ENCODE measurements at places on chromosomes 2 and 18. TPM values are rescaled to one million over a fixed set of nuclear protein-coding genes. Genes with fewer than 3 reads are reported as not detected.
A peak's percentile ranks its signal among the peaks of the same experiment; 100 is the strongest.

DYNAP gene
- not detected for total RNA-seq

- H3K27ac ChIP-seq, result no peak overlapping the region
- peaks cover 6% of the 10 kb centered on the region for H3K36me3 ChIP-seq
- peaks cover 8% of the 10 kb centered on the region for H3K4me1 ChIP-seq
- no peak overlapping the region for H3K4me3 ChIP-seq
- no peaks in the 10 kb centered on the region for H3K27me3 ChIP-seq
Observed at GRCh38 chr2:199940373-199940772, 14.9 kb downstream of the TYW5 start.

- H3K4me3 ChIP-seq, result no peak overlapping the region
- no peak overlapping the region for H3K27ac ChIP-seq
- no peaks in the 10 kb centered on the region for H3K27me3 ChIP-seq
- H3K4me1 ChIP-seq, result no peaks in the 10 kb centered on the region
Observed at GRCh38 chr2:195879153-195879552, 189.5 kb downstream of the DNAH7 start.

GRCh38 chr2:9002637-9003365, 683 bp downstream of the MBOAT2 start:
- H3K4me3 ChIP-seq, result peak overlapping the region; percentile 73
- H3K27me3 ChIP-seq, result no peaks in the 10 kb centered on the region
- H3K4me1 ChIP-seq, result no peaks in the 10 kb centered on the region
- peak; percentile 49 for DNase-seq
- no peaks in the 10 kb centered on the region for H3K36me3 ChIP-seq

DNA sequence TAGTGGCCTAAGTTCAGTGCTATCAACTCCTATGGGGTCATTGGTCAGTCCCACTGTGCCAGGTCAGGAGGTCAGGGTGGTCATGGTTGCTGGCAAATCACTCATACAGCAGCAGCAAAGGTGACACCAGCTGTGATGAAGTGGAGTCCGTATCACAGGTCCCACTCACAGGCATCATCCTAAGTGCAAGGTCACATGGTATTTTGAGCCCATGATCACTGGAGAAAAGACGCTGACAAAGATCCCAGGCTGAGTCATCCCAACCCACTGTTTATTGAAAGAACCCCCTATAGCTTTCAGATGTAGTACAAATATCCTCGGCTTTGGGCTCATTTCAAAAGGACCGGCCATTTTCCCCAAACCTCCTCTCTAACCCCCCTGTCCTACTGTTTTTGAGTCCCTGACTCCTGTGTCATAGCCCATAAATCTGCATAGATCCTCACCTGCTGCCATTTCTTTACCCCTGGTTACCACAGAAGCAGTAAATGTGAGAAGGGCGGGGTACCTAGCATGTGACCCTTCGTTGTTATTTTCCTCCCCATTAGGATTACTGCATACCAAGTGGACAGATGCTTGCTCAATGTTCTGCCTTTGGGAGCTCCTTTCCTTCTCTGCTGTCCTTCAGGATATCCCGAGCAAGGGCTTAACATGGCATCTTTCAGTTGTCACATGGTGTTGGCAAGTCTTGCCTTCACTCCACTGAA, 107.7 kb downstream of the COL6A3 start:
- no peaks in the 10 kb centered on the region for H3K27me3 ChIP-seq
- no peaks in the 10 kb centered on the region for H3K36me3 ChIP-seq
- no peak overlapping the region for H3K4me3 ChIP-seq
- no peak overlapping the region for H3K27ac ChIP-seq
- H3K4me1 ChIP-seq, result no peaks in the 10 kb centered on the region

DNA sequence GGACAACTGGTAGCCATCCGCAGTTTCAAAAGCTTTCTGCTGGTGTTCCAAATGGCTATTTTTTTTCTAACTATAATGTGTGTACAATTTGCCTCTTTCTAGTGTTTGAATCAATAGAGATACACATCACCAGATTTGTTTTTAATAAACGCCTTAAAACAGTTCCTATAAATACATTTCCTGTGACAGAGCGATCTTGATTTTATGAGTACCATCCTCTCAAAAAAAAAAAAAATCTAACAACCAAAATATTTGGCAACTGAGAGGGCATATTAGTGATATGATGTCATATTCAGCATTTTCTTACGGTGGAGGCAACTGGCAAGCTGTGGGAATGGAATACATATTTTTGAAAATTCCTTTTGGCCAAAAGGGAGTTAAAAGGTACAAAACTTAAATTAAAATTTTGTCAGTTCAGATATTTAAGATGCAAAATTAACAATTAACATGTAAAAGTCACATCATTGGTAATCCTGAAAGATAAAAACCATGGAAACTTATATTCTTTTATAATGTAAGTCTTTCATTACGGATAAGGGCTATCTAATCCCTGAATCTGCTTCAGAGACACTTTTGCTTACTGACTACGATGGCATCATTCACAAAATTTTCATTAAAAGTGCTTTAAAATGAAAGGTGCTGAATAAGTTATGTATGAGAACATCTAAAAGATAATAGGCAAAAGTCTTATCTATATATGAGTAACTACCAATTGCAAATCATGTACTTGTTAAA, 268.4 kb downstream of the TCF4 start:
- H3K4me1 ChIP-seq, result peaks cover 53% of the 10 kb centered on the region
- H3K27me3 ChIP-seq, result no peaks in the 10 kb centered on the region
- DNase-seq, result no peak
- H3K36me3 ChIP-seq, result no peaks in the 10 kb centered on the region
- H3K4me3 ChIP-seq, result peak overlapping the region; percentile 77
- H3K27ac ChIP-seq, result peak overlapping the region; percentile 89

ASB18 gene
- total RNA-seq, result 1.7 TPM

CAB39 gene
- 133 TPM for total RNA-seq

DNA sequence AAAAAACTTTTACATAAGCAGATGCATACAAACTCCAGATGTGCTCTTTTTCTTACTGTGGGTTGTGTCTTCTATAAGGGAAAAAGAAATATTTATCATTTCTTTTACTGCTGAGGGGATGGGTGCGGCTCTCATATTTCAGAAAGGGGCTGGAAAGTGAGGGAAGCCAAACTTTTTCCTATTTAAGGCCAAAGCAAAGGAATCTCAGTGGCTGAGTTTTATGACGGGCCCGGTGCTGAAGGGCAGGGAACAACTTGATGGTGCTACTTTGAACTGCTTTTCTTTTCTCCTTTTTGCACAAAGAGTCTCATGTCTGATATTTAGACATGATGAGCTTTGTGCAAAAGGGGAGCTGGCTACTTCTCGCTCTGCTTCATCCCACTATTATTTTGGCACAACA, at the start of gene COL3A1:
TSS of gene COL3A1 (plus strand) at position 210 of the 400 bp plus-strand sequence. CDS start at position 327, 117 bp downstream.
- DNase-seq, result no peak
- no peaks in the 10 kb centered on the region for H3K27me3 ChIP-seq
- H3K27ac ChIP-seq, result peak within 1 kb of the TSS; percentile 32
- H3K36me3 ChIP-seq, result no peaks in the 10 kb centered on the region
- peak within 1 kb of the TSS; percentile 52 for H3K4me3 ChIP-seq

CD207 gene
- total RNA-seq, result 0.59 TPM

DNA sequence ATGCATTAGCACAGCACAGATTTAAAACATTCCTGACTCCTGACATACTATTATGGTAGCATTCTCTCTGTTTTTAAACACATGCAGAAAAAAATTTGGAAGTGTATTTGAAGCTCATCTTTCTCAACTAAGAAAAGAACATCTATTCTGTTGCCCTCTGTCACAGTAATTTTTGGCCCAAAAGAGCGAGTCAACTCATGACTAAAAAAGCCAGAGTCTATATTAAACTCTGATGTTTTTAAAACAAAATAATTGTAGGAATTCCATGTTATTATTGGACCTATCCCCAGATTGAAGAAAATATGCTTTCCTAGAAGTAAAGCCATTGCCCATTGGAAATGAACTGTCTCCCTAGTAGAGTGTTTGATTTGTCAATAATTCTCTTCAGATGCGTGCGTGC, 96.7 kb downstream of the CRIM1 start:
- no peak for DNase-seq
- peaks cover 25% of the 10 kb centered on the region for H3K36me3 ChIP-seq
- no peak overlapping the region for H3K4me3 ChIP-seq
- no peaks in the 10 kb centered on the region for H3K27me3 ChIP-seq

SMYD5 gene
- 17.1 TPM for total RNA-seq

DNA sequence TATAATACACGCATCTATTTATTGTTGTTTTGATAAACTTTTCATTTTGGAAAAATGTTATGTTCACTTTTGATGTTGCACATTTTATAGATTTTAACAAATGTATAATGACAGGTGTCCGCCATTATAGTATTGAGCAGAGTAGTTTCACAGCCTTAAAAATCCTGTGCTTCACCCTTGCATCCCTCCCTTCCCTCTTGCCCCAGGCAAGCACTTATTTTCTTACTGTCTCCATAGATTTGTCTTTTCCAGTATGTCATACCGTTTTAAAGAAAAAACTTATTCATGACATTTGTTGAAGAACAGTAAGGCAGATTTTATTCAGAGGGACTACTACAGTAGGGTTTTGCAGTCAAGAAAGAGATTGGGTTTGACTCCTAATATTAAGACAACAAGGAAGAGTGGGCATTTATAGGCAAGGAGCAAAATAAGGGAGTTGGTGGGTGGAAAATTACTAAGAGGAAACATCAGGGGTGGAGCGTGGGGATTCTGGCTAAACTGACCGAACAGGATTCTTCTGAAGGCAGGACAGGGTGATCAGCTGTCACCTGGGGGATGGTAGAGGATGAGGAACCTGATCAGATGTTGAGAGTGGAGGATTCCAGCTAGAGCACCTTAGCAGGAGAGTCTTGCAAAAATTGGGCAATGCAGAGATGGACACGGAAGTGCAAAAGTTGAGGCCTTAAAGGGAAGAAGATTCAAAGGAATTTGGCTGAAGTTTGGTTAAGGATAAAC, 108.8 kb downstream of the NCK2 start:
- H3K4me1 ChIP-seq, result peaks cover 10% of the 10 kb centered on the region
- H3K4me3 ChIP-seq, result no peak overlapping the region
- H3K27me3 ChIP-seq, result no peaks in the 10 kb centered on the region
- DNase-seq, result no peak
- peaks cover 3% of the 10 kb centered on the region for H3K36me3 ChIP-seq

GRCh38 chr2:193778293-193778692, 1583.6 kb upstream of the TMEFF2 start:
- H3K27me3 ChIP-seq, result no peaks in the 10 kb centered on the region
- H3K4me3 ChIP-seq, result no peak overlapping the region
- no peak overlapping the region for H3K27ac ChIP-seq
- no peaks in the 10 kb centered on the region for H3K36me3 ChIP-seq
- H3K4me1 ChIP-seq, result no peaks in the 10 kb centered on the region
- DNase-seq, result no peak

REEP1 gene
- total RNA-seq, result 16.1 TPM

INPP4A gene
- total RNA-seq, result 19.7 TPM

DNA sequence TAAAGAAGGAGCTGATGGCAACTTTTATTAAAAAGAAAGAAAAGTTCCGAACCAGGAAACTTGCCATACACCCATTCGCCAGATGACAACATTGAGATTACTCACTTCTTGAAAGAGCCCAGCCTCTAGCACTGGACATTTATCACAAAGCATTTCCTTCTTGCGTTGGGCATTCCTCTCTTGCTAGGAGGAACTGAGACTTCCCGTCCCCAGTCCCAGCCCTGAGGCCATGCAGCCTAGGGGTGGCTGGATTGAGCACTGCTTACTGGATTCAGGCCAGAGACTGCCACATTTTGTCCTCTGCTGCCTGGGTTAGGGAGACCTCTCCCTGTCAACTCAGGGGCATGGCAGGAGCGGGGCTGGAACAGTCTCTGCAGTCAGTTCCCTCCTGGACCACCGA, 80.1 kb downstream of the SDC1 start:
- H3K27ac ChIP-seq, result no peak overlapping the region
- no peaks in the 10 kb centered on the region for H3K4me1 ChIP-seq
- no peaks in the 10 kb centered on the region for H3K36me3 ChIP-seq
- H3K27me3 ChIP-seq, result no peaks in the 10 kb centered on the region
- no peak overlapping the region for H3K4me3 ChIP-seq
- no peak for DNase-seq

ATOH8 gene
- 82.1 TPM for total RNA-seq

DNAJC5G gene
- total RNA-seq, result not detected

GRCh38 chr18:23209796-23210195, 74.5 kb downstream of the CABLES1 start:
- H3K36me3 ChIP-seq, result no peaks in the 10 kb centered on the region
- H3K27ac ChIP-seq, result no peak overlapping the region
- H3K4me3 ChIP-seq, result no peak overlapping the region
- H3K4me1 ChIP-seq, result no peaks in the 10 kb centered on the region
- no peaks in the 10 kb centered on the region for H3K27me3 ChIP-seq
- no peak for DNase-seq

MEIS1 gene
- total RNA-seq, result 0.77 TPM

BCL2 gene
- 9.7 TPM for total RNA-seq

VSNL1 gene
- total RNA-seq, result 0.12 TPM

UGT1A3 gene
- not detected for total RNA-seq

GRCh38 chr2:54434711-54435110, 21.4 kb upstream of the SPTBN1 start:
- no peak overlapping the region for H3K27ac ChIP-seq
- DNase-seq, result no peak
- H3K27me3 ChIP-seq, result no peaks in the 10 kb centered on the region

GRCh38 chr2:20637147-20637546, 13.8 kb downstream of the HS1BP3 start:
- H3K36me3 ChIP-seq, result no peaks in the 10 kb centered on the region
- peaks cover 22% of the 10 kb centered on the region for H3K4me1 ChIP-seq
- no peak overlapping the region for H3K4me3 ChIP-seq
- DNase-seq, result no peak
- H3K27me3 ChIP-seq, result no peaks in the 10 kb centered on the region

- H3K27me3 ChIP-seq, result no peaks in the 10 kb centered on the region
Observed at GRCh38 chr2:100822587-100823248, 2.8 kb downstream of the NPAS2 start.

DNA sequence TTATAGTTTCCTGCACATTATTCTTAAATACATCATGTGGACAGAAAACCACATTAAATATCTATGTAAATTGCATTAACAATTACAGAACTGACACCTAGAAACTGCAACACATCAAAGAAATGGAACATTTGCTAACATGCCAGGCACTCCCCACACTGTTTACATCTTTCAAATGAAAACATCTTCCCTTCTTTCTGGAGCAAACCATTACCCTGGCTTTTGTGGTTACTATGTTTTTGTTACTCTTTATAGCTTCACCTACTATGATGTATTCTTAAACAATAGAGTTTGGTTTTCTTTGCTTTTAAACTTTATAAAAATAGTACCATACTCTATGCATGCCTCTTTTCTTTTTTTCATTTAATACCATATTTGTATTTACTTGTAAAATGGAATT, 1894.5 kb upstream of the CELF4 start:
- H3K4me3 ChIP-seq, result no peak overlapping the region
- H3K4me1 ChIP-seq, result no peaks in the 10 kb centered on the region
- H3K27me3 ChIP-seq, result no peaks in the 10 kb centered on the region
- no peaks in the 10 kb centered on the region for H3K36me3 ChIP-seq

Measured in psoas muscle (tissue), 8 donors.